Caco-2 (cell line): ENCODE measurements at places on chromosomes 4 and X.
A peak's percentile ranks its signal among the peaks of the same experiment; 100 is the strongest.

DNA sequence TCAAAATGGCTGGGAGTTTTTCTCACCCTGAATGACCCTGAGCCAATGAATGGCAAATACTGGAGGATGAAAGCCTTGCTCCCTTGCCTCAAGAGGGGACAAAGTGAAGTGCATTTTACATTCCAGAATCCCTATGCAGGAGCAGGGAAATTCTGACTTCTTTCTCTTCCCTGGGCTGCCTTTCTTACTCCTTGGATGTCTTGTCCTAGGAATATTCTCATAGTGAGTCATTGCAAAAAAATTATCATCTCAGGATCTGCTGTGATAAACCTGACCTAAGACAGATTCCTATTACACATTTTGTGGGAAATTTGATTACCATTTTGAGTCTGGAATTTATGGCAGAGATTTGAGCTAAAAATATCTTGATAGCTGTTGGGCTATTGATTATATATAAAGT lies 199.9 kb downstream of the TMA16 start:
- no peak for DNase-seq

DNA sequence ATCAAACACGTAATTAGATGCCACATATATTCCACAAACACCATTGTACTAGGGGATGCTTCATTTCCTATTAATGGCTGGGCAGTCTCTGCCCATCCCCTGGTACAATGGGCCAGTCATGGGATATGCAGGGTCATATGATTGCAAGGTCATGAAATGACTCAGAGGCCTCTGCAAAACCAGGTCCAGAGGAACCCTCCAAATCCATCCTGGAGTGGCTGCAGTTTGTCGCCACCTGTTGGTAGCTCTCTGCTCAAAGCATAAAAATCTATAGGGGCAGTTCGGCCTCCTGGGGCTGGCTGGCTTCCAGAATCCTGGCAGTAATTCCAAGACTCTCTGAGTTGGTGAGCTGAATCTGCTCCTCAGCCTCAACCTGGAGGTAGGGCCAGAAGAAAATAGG lies 22.9 kb upstream of the PUDP start:
- DNase-seq: peak; percentile 44

GRCh38 chr4:55553441-55554201 lies 6.9 kb upstream of the CLOCK start:
- DNase-seq: peak; percentile 5

- no peak for DNase-seq
Observed at GRCh38 chrX:133609166-133609565, 193.9 kb upstream of the GPC4 start.

GRCh38 chrX:131646106-131646505 lies 102.2 kb downstream of the OR13H1 start:
- DNase-seq: no peak

- no peak for DNase-seq
Observed at GRCh38 chrX:128035318-128035717, 16.9 kb downstream of the ACTRT1 start.

- DNase-seq: no peak
Observed at GRCh38 chr4:182531555-182532162, 288.5 kb downstream of the TENM3 start.

- DNase-seq: no peak
Observed at GRCh38 chrX:10904220-10904619, 206.9 kb upstream of the HCCS start.
